A549 treated with Hydrocortisone at 1 μM for 4 hours (cell line): ENCODE measurements at places on chromosomes 13 and 19. TPM values are rescaled to one million over a fixed set of nuclear protein-coding genes. Genes with fewer than 3 reads are reported as not detected.

WDR62 gene
- 23.1 to 26.0 TPM (median 25.2 TPM) in 5 replicates for total RNA-seq

SLITRK1 gene
- total RNA-seq, result not detected in 5 replicates

SPC24 gene
- total RNA-seq, result 15.2 to 22.2 TPM (median 20.0 TPM) in 5 replicates

LILRB1 gene
- 0.02 TPM in 1 of 5 replicates, not detected in the others for total RNA-seq

TSSK6 gene
- 1.2 to 1.9 TPM (median 1.5 TPM) in 5 replicates for total RNA-seq

MBNL2 gene
- total RNA-seq, result 8.6 to 13.5 TPM (median 11.9 TPM) in 5 replicates

ZNF93 gene
- total RNA-seq, result not detected in 5 replicates

BEST2 gene
- total RNA-seq, result 2.0 to 2.9 TPM (median 2.3 TPM) in 5 replicates

OR7A5 gene
- not detected in 5 replicates for total RNA-seq

GARIN5A gene
- total RNA-seq, result 1.4 to 2.5 TPM (median 2.2 TPM) in 5 replicates

ETV2 gene
- total RNA-seq, result 1.5 to 3.3 TPM (median 2.9 TPM) in 5 replicates

FFAR1 gene
- total RNA-seq, result 0.07 TPM in 2 of 5 replicates, not detected in the others

ZNF560 gene
- not detected in 5 replicates for total RNA-seq

LCP1 gene
- 0.10 to 0.25 TPM (median 0.24 TPM) in 5 replicates for total RNA-seq
